Uterus (tissue), 4 donors: ENCODE measurements at places on chromosomes 4 and X. TPM values are rescaled to one million over a fixed set of nuclear protein-coding genes. Genes with fewer than 3 reads are reported as not detected.

Gene BEND2
- not detected for total RNA-seq

DNA sequence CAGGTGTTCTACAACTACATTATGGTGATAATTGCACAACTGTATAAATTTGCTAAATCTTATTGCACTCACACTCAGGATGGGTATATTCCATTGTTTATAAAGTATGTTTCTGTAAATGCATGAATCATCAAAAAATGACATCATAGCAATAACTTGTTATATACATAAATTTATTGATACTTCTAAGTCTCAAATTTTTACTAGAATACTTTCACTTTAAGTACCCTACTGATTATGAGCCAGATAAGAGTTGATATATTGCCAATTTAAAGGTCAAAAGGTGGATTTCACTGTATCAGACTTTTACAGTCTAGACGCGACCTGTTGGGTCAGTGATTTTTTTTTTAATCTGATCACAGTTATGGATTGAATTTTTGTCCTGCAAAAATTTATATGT lies 37.4 kb upstream of the MTMR1 start:
- no peaks in the 10 kb centered on the region for H3K36me3 ChIP-seq
- no peak overlapping the region for H3K27ac ChIP-seq
- no peaks in the 10 kb centered on the region for H3K4me1 ChIP-seq
- H3K27me3 ChIP-seq, result no peaks in the 10 kb centered on the region
- DNase-seq, result no peak
- H3K4me3 ChIP-seq, result no peak overlapping the region

DNA sequence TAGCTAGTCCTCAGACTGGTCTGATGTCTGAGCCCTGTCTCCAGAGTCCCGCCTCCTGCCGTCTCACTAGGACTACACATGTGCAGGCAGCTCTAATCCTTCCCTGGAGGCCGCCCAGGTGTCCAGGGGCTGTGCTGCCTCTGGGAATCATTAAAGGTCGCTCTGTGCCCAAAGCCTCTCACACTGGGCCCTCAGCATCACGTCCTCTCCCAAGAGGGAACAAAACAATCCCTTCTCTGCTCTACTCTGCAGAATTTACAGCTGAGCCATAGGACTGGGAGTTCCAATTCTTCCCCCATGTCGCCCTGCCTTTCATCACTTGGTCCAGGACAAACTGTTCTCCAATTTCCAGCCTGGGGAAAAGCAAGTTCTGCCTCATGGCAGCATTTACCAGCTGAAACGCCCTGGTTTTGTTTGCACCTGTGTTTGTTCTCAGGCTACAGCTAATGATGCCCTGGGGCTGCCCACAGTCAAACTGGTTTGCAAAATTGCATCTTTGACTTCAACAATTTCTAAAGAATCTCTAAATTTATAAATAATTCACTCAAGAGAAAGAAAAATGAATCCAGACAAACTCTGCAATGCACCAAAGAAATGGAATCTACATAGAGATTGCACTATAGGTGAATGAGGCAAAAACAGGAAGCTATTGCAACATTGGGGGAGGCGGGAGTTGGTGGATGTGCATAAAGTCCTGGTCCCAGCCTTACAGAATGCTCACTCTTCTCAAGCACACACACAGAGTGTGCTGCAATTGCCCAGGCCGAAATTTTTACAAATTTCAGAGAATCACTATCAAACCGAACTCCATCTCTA lies 7.2 kb upstream of the MRFAP1 start:
- no peaks in the 10 kb centered on the region for H3K4me1 ChIP-seq
- H3K27ac ChIP-seq, result no peak overlapping the region
- no peak for DNase-seq
- H3K4me3 ChIP-seq, result no peak overlapping the region
- no peaks in the 10 kb centered on the region for H3K27me3 ChIP-seq

DNA sequence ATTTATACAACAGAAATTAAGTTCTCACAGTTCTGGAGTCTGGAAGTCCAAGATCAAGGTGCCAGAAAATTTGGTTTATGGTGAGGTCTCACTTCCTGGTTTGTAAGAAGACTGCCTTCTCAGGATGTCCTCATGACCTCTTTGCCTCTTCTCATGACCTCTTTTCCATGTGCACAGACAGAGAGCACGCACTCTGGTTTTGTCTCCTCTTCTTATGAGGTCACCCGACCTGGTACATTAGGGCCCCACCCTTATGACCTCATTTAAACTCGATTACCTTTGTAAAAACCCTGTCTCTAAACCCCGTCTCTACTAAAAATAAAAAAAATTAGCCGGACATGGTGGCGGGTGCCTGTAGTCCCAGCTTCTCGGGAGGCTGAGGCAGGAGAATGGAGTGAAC lies 155.9 kb downstream of the KIT start:
- no peaks in the 10 kb centered on the region for H3K36me3 ChIP-seq
- H3K4me1 ChIP-seq, result no peaks in the 10 kb centered on the region
- DNase-seq, result no peak
- H3K4me3 ChIP-seq, result no peak overlapping the region
- H3K27ac ChIP-seq, result no peak overlapping the region
- H3K27me3 ChIP-seq, result no peaks in the 10 kb centered on the region

- no peaks in the 10 kb centered on the region for H3K36me3 ChIP-seq
- no peaks in the 10 kb centered on the region for H3K4me1 ChIP-seq
- no peak overlapping the region for H3K27ac ChIP-seq
- no peaks in the 10 kb centered on the region for H3K27me3 ChIP-seq
Measured at GRCh38 chrX:22686138-22686541, 313.6 kb upstream of the DDX53 start.

GRCh38 chr4:35970366-35970960 lies 273.9 kb downstream of the ARAP2 start:
- no peaks in the 10 kb centered on the region for H3K4me1 ChIP-seq
- no peaks in the 10 kb centered on the region for H3K36me3 ChIP-seq
- DNase-seq, result no peak
- H3K27me3 ChIP-seq, result no peaks in the 10 kb centered on the region

- DNase-seq, result no peak
- no peak overlapping the region for H3K27ac ChIP-seq
- no peaks in the 10 kb centered on the region for H3K4me1 ChIP-seq
- no peaks in the 10 kb centered on the region for H3K27me3 ChIP-seq
Measured at GRCh38 chr4:158181906-158182305, 9.1 kb upstream of the GASK1B start.

Gene CISD2
- 23.7 TPM for total RNA-seq

DNA sequence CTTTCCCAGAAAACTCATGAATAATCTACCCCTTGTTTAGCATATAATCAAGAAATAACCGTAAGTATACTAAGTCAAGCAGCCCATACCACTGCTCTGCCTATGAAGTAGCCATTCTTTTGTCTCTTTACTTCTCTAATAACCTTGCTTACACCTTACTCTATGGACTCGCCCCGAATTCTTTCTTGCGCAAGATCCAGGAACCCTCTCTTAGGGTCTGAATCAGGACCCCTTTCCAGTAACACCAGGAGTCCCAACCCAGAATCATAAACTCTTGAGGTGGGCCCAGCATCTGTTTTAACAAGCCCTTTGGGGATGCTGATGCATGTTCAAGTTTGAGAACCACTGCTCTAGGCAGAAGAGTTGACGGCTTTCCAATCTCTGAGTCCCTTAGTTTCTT lies 119.6 kb downstream of the BEND2 start:
- no peaks in the 10 kb centered on the region for H3K4me1 ChIP-seq
- no peaks in the 10 kb centered on the region for H3K27me3 ChIP-seq
- no peaks in the 10 kb centered on the region for H3K36me3 ChIP-seq
- no peak overlapping the region for H3K27ac ChIP-seq
- H3K4me3 ChIP-seq, result no peak overlapping the region

DNA sequence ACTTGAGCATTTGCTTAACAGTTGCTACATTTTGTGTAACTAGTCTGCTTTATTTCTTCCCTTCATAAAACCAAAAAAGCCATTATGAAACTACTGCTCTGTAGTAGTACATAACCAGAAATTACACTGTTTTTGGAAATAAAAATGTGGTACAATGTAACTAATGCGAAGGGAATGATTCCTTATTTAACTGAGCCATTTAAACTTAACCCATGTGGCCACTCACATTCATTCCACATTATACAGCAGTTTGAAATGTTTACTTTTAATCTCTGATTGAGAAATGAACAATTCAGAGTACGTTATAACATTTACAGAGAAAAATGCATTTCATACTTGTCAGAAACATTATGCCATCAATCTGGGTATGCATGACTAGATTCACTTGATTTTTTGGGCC lies 94.2 kb downstream of the NYX start:
- H3K4me3 ChIP-seq, result no peak overlapping the region
- no peaks in the 10 kb centered on the region for H3K4me1 ChIP-seq
- H3K27me3 ChIP-seq, result no peaks in the 10 kb centered on the region
- DNase-seq, result no peak

GRCh38 chr4:49032440-49033161 lies 46.5 kb downstream of the CWH43 start:
- H3K4me1 ChIP-seq, result no peaks in the 10 kb centered on the region
- no peaks in the 10 kb centered on the region for H3K36me3 ChIP-seq
- no peak overlapping the region for H3K4me3 ChIP-seq

Gene SULT1B1
- 2.1 TPM for total RNA-seq

Gene PRDM5
- 37.6 TPM for total RNA-seq

Gene FGF5
- not detected for total RNA-seq

Gene NXF2
- total RNA-seq, result not detected

- H3K4me3 ChIP-seq, result no peak overlapping the region
- H3K36me3 ChIP-seq, result no peaks in the 10 kb centered on the region
- H3K27ac ChIP-seq, result no peak overlapping the region
- H3K27me3 ChIP-seq, result peaks cover 4% of the 10 kb centered on the region
Measured at GRCh38 chrX:114162068-114162735, 421.7 kb upstream of the HTR2C start.
